ENCODE measurements at places on chromosomes 3 and 15.

GRCh38 chr15:89515477-89515876 lies 19.1 kb upstream of the RHCG start:
- DNase-seq, result no peak

- DNase-seq, result no peak
Measured at GRCh38 chr15:64430000-64430735, 30.2 kb upstream of the ZNF609 start.

DNA sequence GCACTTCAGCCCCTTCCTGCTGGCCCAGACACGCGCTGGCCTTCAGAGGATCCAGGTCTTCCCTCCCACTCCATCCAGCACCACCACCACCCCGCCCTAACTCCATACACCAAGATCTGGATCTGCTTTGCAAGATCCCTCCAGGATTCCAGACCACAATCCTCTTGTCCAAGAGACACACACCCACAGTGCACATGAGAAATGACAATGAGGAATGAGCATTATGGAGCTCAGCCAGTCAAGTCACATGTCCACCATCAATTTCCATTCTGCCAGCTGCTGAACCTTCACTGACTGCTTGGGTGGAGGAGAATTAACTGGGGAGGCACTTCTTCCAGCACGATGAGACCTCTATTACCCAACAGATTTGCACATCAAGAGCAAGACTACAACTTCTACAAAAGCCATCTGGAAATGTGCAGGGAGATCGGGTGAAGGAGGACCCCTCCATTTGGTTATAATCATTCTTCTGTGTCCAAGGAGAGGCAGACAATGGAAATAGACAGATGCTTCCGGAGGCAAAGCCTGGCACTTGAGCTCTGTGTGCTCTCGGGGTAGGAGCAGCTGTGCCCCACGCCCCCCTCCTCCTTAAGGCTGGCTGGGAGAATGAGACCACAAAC lies 12.3 kb upstream of the SPATA12 start:
- DNase-seq, result no peak

DNA sequence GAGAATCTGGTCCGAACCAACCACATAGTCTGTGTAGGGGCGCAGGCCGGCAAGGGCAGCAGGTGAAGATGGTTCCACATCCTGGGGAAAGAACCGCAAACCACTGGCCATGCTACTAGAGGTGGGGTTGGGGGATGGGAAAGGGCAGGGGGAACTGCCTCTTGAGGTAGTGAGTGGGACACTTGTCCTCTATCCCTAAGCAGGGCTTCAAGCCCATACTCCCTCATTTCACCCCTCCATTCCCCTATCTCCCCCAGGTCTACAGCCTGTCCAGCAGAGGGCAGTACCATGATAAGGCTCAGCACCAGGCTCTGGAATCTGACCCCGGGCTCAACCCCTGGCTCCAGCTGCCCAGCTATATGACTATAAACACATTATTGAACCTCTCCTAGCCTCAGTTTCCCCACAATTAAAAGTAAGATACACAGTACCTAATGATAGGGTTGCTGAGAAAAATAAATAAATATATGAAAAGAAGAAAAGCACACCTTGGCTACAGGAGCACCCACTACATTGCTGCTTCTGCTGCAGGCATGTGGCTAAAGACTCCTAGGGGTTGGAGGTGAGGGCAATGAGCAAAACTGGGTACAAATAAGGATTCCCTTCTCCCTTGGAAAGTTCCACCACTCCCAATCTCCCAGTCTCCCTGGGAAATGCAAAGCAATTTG lies 6.3 kb downstream of the GORASP1 start:
- peak; percentile 26 for DNase-seq

DNA sequence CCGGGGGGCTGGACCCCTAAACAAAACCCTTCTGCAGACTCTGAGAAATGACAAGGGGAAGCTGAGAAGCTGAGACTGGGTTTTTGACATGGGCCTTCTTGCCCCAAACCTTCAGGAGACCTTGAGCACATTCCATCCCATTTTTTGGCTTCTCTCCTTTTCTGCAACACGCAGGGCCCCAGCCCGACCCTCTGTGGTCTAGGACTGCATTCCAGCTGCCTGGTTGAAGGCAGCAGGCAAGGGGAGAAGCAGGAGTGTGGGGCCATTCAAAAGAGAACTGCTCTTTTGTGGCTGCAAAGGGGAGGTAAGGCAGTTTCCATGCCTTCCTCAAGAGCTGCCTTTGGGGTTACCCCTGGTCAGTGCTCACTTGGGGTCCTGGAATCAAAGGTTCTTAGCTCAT lies 263.0 kb downstream of the TLE3 start:
- DNase-seq, result no peak

- DNase-seq, result no peak
Measured at GRCh38 chr3:9308298-9308990, 54.4 kb upstream of the THUMPD3 start.

- no peak for DNase-seq
Measured at GRCh38 chr3:37068031-37068430, 74.7 kb downstream of the MLH1 start.

DNA sequence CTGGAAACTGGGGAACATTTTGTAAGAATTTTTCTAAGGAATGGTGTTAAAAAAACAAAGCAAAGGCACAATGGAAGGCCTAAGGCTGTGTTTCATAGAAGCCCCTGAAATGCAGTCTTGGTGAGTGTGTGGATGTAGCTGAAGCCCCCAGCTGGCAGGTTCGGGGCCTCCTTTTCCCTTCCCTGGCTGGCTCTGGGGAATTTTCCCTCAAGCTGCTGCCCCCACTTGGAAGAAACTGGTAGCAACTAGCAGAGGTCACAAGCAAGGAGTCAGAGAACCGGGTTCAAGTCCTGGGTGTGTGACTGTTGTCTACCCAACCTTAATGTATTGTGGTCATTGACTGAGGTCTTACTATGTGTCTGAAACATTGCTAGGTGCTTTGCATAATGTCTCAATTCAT lies 85.3 kb upstream of the MYZAP start:
- no peak for DNase-seq

DNA sequence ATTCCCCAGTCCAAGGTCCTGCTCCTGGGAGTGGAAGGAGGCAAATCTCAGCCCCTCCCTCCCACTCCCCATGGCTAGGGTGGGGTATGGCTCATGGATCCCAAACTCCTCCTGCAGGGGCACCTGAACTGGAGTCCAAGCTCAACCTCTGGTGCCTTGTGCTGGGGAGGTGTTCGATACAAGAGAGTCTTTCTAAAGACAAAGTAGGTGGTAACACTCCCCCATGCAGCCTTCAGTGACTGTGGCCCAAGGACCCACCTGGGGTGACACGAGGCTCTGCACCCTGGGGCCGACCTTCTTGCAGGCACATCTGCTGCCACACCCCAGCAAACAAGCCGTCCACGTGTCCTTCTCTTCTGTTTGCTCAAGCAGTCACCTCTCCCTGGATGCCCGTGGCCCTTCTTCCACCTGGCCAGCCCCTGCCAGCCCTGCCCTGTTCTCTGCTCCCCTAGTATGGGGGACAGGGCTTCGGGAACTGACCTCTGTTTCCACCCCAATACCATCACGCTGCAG lies 36.7 kb upstream of the SLC6A11 start:
- no peak for DNase-seq

- no peak for DNase-seq
Measured at GRCh38 chr3:30269751-30270445, 336.5 kb upstream of the TGFBR2 start.

- no peak for DNase-seq
Measured at GRCh38 chr3:175002732-175003143, 143.6 kb downstream of the NAALADL2 start.

GRCh38 chr3:194125442-194125841 lies 10.5 kb upstream of the HES1 start:
- no peak for DNase-seq

DNA sequence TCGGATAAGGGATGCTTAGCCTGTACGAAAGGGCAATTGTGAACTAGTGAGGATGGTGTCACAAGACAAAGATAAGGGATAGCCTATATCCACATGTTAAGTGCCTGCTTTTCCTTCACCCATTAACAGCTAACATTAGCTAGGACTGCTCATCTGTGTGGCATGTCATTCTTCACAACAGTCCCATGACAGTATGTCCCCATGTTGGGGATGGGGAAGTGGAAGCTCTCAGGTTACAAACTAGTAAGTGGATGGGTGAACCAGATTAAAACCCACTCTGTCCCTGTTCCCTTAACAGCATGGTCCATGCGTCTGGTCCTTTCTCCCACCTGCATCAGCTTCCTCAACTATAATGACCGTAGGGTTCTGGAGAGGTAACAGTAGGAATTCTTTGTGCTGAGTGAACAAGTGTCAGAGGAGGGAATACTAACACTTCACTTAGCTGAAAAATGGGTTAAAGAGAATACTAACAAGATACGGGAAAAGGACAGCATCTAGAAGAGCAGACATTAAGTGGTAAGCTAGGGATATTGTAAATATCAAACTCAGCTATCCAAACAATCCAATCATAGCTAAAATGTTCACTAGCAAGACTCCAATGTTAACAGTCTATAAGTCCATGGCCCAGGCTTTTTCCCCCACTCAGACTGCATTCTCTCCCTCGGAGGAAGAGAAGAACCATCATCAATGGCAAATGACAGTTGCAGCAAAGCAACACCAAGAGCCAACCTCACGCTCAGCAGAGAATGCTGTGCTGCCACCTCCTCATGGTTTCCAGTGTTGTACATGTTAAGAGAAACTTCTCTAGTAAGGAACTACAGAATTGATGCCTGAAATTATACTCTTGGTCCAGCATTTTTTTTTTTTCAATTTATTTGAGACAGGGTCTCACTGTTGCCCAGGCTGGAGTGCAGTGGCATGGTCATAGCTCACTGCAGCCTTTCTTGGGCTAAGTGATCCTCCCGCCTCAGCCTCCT lies 5.0 kb downstream of the RPLP1 start:
- no peak for DNase-seq

DNA sequence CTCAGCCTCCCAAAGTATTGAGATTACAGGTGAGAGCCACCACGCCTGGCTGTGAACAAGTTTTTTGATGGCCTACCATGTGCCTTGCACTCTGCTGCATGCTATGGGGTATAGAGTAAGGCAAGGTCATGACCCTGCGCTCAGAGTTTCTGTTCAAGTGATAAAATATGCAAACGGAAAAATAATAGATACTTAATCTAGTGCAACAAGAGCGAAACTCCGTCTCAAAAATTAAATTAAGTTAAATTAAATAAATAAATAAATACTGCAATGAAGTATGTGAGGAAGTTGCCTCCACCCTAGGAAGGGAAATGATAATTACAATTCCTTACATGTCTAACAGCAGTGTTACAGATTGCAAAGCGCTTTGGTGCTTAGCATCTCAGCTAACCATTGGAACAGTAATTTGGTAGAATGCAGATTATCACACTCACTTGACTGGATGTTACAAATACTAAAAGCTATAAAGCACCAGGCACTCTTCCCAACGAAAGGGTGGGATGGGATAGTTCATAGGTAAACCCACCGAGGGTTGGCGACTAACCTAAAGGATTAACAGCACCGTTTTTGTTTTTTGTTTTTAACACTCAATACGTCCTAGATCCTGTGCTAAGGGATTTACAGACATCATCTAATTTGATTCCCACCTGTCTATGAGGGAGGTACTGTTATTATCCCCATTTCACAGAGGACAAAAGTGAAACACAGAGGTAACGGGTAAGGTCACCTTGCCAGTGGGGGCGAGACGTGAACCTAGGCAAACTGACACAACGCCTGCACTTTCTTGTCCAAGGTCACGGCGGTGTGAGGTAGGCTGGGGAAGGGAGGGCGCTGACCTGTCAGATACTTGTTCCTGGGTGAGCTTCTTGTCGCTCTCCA lies 793 bp upstream of the FANCD2 start:
- DNase-seq, result no peak

- no peak for DNase-seq
Measured at GRCh38 chr15:70243686-70244540, 146.2 kb upstream of the TLE3 start.

GRCh38 chr15:41792000-41792637 lies 17.8 kb downstream of the MAPKBP1 start:
- DNase-seq, result no peak

GRCh38 chr3:16471897-16472296 lies 41.6 kb downstream of the RFTN1 start:
- no peak for DNase-seq

DNA sequence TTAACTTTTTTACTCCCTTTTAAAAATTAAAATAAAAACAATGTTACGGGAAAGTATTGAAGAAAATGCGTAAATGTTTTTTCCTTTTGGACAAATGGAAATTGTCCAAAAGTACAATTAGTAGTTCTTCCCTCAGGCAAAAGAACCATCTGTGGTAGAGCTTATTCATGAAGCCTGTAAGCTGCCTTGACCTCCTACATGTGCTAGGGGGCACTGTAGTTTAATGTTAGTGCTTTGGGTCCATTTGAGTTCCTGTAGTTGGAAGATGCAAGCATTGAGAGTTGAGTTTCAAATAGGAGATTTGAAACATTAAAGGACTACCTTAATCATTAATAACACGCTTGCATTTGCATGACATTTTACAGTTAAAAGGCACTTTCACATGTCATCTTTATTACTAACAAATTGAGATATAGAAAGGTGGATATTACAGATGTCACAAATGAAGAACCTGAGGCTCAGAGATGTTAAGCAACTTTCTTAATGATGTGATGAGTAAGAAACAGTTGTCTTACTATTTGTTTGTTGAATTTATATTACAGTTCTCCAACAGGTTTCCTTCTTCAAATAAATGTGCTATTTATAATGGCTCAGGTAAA lies 1.8 kb upstream of the ZNF385D start:
- no peak for DNase-seq

DNA sequence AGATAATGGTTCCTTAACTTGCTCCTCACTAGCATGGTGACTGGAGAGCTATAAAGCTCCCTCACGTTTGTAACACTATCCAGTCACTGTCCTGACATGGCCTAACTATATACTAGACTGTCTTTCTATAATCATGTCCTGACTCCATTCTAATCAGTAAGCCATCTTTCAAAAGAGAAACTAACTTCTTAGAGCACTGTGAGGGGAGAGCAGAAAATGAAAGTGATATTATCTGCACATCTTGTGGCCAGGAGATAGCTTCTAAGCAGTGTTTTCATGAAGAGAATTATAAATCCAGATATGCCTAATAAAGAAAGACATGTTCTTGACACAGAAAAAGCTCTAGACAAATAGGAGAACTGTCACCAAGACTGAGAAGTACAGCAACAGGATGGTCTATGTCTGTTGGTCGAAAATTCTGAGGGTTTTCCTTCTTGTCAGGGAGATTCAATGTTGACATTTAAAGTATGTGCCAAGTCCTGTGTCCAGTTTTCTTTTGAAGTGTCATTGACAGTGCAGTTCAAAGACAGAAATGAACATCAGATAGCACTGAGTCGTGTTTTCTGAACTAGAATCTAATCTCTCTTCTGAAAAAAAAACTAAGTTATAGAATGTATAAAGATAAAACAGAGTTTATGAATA lies 230.6 kb upstream of the PEX5L start:
- DNase-seq, result no peak

DNA sequence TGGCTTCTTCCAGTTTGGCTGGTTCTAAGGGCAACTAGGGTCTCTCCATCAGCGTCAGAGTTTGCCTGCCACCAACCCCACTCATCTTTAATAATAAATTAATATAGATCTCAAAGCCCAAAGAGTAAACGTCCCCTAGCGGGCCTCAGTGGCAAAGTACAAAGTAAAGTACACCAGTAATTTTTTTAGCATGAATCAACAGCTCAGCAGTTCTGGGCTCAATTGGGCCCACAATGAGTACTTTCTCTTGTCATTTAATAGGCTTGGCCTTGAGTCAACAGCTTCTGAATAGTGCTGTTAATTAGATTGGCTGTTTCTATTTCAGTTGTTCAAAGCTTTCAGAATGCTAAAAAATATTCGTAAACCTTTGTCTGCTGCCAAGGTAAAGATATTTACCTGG lies 89.0 kb upstream of the PFN2 start:
- no peak for DNase-seq

GRCh38 chr3:41193794-41194539 lies 5.3 kb upstream of the CTNNB1 start:
- DNase-seq, result no peak

Measured in stimulated activated CD8-positive, alpha-beta memory T cell treated with anti-CD3 and anti-CD28 coated beads, Interleukin-7, amount 100 ng/mL, for 48 hours (primary cell).